ENCODE measurements at places on chromosomes 7 and 10.

DNA sequence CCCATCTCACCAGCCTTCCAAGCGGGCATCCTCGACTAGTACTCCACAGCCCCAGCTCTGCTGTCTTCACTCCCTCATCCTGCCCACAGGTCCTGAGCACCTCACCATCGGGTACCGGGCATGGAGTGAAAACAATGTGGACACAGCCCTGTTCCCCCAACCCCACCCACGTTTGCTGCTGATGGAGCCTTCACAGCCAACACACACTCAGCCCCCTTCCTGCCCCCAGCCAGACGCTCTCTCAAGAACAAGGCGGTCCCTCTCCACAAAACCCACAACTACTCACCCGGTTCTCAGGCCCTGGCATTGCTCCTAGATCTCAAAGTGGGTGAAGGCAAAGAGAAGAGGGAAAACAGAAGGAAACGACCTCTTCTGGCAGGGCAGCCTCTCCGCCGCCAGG is 56.1 kb downstream of the SLIT1 start:
- no peak for DNase-seq

GRCh38 chr7:92647011-92647625 is 56.9 kb upstream of the FAM133B start:
- no peak for DNase-seq

- no peak for DNase-seq
Observed at GRCh38 chr10:27699776-27700175, 45.8 kb downstream of the MKX start.

DNA sequence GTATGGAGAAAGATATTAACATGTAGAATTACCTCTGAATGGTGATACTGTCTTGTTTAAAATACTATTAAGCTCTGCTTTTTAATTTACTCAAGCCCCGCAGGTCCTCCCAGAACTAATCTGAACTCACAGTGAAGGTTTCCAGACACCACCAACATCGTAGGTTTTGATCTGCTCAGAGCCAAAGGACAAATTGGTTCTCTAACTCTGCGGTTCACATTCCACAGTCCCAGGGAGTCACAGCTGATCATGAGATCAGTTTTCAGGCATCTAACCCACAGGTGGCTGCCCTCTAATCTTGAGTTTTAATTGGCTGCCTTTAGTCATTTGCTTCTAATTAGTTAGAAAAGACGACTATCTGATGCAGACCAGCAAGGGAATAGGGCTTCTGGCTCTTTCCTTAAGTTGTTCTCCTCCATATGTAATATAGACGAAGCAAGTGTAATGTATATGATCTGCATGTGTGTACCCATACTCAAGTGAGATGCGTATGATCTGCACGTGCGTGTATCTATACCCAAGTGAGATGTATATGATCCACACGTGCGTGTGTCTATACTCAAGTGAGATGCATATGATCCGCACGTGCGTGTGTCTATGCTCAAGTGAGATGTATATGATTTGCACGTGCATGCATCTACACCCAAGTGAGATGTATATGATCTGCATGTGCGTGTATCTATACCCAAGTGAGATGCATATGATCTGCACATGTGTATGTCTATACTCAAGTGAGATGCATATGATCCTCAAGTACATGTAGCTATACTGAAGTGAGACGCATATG is 331.5 kb upstream of the NPVF start:
- DNase-seq, result no peak

DNA sequence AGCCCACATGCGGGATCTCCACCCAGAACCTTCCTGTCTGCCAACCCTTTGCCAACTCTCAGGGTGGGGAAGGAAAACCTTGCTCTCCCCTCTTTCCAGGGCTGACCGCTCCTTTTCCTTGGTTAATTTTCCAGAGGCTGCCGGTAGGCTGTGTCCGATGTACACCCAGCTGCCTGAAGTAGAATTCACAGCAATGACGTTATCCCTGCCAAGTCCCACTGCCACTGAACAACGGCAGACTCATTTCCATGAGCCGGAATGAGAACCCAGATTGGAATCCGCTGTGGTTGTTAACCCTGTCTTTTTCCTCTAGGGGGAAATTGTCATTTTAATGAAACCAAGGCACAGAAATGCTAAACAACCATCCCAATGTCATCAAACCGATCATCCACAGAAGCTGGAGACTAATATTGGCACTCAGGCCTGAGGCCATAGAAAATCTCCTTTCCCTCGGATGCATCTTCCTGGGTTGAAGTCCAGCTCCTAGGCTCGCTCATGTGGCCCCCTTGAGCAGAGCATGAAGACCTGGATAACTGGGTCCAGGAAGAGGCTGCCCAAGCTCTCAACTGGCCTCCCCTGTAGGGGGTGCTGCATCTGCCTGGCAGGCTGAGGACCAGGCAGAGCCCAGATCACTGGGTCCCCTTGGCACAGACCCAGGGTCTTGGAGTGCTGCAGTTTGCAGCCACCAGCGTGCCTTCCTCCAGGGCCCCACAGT is 30.4 kb downstream of the KLRG2 start:
- no peak for DNase-seq

- DNase-seq, result no peak
Observed at GRCh38 chr7:85525676-85526075, 338.8 kb upstream of the SEMA3D start.

- DNase-seq, result no peak
Observed at GRCh38 chr10:70985824-70986622, 97.7 kb upstream of the PCBD1 start.

- DNase-seq, result no peak
Observed at GRCh38 chr10:129598413-129598812, 131.4 kb downstream of the MGMT start.

- no peak for DNase-seq
Observed at GRCh38 chr10:45811075-45811474, 36.2 kb downstream of the AGAP4 start.

GRCh38 chr10:102287991-102288390 is 42.7 kb downstream of the GBF1 start:
- DNase-seq, result no peak

DNA sequence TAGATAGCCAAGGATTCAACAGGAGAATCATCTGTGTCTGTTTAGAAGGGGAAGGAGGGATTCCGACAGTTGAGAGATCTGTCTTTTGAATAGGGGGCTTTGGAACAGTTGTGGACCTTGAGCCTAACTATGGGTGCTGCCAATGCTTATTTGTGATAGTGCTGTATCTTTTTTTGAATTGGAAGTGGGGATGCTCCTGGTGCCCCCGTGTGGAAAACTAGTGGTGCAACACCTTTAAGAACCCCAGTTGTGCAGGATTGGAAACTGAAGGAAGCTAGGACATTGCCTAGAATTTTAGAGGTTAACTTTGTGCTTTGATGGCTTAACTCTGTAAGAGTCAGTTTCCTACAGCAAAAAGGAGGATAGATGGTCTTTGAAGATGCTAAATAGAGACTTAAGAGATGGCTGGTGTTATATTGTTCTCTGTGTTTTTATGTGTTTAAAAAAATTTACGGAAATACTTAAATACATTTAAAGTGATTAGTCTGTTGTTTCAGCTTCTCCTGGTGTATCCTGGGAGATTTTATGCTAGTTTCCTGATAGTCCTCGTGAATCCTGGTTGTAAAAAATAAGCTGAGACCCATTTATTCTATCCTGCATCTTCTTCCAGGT is 69.3 kb downstream of the AP3M1 start:
- peak; percentile 47 for DNase-seq

DNA sequence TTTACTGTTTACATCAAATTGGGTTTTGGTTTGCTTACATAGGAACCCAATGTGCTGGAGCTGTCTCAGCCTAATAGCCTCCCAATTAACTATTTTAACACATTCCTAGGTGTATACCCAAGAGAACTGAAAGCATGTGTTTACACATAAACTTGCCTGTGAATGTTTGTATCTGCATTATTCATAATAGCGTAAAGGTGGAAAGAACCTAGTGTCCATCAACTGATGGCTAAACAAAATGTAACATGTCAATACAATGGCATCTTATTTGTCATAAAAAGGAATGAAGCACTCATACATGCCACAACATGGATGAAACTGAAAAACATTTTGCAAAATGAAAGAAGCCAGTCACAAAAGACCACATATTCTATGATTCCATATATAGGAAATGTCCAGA is 160.6 kb upstream of the EEPD1 start:
- DNase-seq, result no peak

- DNase-seq, result peak; percentile 57
Observed at GRCh38 chr7:131692131-131692960, 135.9 kb upstream of the PODXL start.

DNA sequence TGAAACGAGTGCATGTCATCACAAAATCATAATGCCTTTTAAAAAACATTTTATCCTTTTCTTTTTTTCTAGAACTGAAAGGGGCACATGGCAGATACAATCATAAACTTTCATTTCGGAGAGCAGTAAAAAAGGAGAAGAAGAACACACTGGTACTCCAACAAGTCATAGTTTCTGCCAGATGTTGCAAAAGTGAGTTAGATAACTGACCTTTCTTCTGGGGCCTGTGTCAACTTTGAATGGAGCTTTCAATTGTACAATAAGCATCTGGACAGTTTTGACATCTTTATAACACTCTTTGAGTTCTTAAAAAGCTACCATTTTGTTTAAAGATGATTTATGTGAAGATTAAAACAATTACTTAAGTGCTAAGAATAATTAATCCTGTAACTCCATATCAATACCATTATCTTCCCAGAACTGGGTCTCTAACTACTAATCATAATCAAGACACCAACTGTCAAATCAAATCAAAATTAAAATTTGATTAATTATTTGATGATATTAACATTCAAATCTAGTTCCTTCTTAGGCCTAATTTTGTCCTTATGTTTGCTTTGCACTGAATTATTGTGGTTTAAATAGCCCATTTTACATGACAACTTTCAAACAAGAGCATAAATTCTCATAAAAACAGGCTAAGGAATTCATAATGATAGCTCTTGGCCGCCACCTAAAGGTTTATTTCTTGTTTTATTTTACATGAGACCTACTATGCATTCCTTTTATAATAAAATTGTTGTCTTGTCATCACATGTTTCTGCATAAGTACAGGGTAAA is 19.5 kb upstream of the ITGB8 start:
- DNase-seq, result no peak

GRCh38 chr7:2523461-2523936 is 3.9 kb downstream of the LFNG start:
- DNase-seq, result no peak
